ENCODE measurements at places on chromosomes 13 and 19.

GRCh38 chr19:35908973-35909683, 1.0 kb upstream of the TYROBP start:
- no peak for DNase-seq

- DNase-seq = no peak
These were observed 1381.0 kb upstream of the MIR17HG start for GRCh38 chr13:89966524-89966923.

DNA sequence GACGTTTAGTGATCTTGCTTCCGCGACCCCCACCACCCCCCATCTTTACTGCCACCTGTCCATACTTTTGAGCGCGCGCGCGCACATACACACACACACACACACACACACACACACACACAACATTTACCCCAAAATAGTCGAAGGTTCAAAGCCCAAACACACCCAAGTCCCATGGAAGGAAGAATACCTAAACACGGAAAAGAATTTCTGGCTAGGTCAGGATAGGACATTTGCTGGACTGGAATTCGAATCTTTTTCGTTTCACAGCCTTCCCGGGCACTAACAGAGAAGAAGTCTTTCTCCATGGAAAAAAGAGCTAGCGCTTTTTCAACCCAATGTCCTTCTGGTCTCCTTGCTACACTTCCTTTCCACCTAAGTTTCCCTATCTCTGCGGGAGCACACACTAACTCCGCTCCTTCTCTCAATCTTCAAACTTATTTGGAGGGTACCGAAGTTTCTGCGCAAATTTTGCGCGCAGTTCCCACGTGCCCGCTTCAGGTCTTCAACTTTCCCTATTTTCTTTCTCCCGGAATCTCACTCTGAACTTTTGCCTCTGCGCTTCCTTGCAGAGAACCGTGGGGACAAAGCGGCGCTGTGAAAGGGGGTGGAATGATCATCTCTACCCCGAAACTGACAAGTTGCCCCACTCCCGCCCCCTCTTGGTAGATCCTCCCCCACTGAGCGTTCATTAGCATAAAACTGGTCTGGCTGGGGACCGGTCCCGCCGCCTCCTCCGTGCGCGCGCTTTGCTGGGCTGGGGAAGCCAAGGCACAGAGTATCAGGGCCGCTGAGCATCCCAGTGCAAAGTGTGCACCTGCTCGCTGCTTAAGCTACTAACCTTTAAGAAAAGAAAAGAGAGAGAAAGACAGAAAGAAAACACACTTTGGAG, 2.7 kb downstream of the DACH1 start:
- no peak for DNase-seq

DNA sequence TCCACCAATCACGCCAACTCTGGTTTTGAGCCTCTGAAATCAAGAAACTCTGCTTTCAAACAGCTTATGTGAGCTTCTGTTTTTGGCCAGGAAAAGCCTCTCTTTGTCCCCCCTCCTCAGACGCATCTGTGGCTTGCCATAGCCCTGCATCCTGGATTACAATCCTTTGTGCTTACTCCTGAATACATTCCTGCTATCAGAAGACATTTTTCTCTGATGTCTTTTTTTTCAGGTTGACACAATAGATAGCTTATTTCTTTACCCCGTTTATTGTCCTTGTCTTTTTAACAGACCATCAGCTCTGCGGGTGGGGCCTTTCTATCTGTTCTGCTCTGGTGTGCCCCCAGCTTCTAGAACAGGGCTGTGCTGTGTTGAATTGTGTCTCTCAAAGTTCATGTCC, 11.0 kb downstream of the PNMA8B start:
- no peak for DNase-seq

- no peak for DNase-seq
These were observed 23.6 kb upstream of the CCDC124 start for GRCh38 chr19:17909003-17909732.

GRCh38 chr13:100636004-100636403, 38.6 kb downstream of the TMTC4 start:
- DNase-seq = no peak

GRCh38 chr13:29513002-29513980, 82.2 kb downstream of the SLC7A1 start:
- no peak for DNase-seq

DNA sequence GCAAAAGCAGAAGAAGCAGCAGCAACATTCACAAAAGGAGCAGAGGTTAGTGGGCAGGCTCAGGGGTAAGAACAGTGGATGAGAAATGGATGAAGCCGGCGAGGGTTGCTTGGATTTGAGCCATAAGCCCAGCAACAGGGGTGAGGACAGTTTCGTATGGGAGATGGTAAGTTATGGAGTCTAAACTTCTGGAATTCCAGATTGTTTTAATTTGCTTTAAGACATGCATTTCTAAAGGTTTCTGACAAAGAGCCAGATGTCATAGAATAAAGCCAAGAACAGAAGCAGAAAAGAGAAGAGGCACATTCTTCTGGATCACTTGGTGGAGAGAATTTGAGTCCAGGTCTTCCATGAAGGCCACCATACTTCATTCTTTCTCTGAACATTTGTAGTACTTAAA, 76.6 kb downstream of the TNFSF11 start:
- DNase-seq = no peak

DNA sequence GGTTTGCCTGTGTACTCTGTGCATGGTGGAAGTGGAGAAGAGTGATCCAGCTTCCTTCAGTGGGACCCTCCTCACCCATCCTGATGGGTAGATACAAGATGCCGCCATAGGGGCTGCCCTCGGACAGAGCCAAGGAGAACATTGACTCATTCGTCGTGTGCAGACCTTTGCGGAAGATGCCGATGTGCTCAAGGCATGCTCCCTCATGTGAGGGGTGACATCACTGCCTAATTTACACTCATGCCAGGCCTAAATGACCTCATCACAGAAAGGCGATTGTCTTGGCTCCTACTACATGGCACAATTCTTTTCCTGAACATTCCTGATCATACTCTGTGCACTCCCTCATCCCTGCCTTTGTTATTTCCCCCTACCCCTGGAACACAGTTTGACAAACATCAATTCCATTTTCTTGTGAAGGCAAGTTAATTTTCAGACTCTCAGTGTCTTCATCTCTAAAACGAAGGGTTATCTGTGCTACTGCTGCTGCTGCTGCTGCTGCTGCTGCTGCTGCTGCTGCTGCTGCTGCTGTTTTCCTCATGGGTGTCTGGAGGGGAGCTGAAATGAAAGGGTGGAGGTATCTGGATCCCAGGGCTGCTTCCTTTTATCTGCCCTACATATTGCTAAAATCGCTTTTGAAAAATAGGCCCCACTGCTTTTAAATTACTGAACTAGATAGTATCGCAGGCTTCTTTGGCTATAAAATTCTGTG, 146.5 kb upstream of the ARGLU1 start:
- no peak for DNase-seq
